ENCODE measurements at places on chromosomes 6 and 20. TPM values are rescaled to one million over a fixed set of nuclear protein-coding genes. Genes with fewer than 3 reads are reported as not detected.

The UST gene
- total RNA-seq = 3.3 TPM

The BMP7 gene
- total RNA-seq = 19.9 TPM

The C20orf141 gene
- total RNA-seq = not detected

DNA sequence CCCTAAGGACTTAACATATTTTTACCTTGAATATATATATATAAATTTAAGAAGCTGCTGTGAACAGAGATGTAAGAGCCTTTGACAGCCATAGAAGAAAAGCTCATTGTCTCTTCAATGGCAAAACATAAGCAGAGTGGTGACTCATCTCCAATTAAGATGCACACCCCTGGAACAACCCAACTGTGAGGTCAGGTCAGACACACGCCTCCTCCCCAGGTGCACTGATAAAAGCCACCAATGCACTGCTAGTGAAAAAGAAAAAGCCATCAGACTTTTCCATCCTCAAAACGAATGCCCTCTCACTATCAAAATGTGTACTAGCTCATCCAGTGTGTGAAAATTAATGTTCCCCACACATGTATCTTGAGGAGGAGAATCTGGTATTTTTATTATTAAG, 100.1 kb downstream of the SMLR1 start:
- H3K27me3 ChIP-seq = no peaks in the 10 kb centered on the region
- no peak for DNase-seq
- H3K27ac ChIP-seq = no peak overlapping the region
- peaks cover 22% of the 10 kb centered on the region for H3K4me1 ChIP-seq
- H3K36me3 ChIP-seq = peaks cover 9% of the 10 kb centered on the region

All from left ventricle myocardium inferior (tissue), 1 donor.